ENCODE measurements at places on chromosomes 5 and 9. TPM values are rescaled to one million over a fixed set of nuclear protein-coding genes. Genes with fewer than 3 reads are reported as not detected.

GRCh38 chr5:104353371-104353770 lies 790.8 kb upstream of the NUDT12 start:
- no peak overlapping the region for H3K4me3 ChIP-seq
- H3K27ac ChIP-seq: no peak overlapping the region
- no peaks in the 10 kb centered on the region for H3K27me3 ChIP-seq
- no peaks in the 10 kb centered on the region for H3K36me3 ChIP-seq
- H3K4me1 ChIP-seq: no peaks in the 10 kb centered on the region

DNA sequence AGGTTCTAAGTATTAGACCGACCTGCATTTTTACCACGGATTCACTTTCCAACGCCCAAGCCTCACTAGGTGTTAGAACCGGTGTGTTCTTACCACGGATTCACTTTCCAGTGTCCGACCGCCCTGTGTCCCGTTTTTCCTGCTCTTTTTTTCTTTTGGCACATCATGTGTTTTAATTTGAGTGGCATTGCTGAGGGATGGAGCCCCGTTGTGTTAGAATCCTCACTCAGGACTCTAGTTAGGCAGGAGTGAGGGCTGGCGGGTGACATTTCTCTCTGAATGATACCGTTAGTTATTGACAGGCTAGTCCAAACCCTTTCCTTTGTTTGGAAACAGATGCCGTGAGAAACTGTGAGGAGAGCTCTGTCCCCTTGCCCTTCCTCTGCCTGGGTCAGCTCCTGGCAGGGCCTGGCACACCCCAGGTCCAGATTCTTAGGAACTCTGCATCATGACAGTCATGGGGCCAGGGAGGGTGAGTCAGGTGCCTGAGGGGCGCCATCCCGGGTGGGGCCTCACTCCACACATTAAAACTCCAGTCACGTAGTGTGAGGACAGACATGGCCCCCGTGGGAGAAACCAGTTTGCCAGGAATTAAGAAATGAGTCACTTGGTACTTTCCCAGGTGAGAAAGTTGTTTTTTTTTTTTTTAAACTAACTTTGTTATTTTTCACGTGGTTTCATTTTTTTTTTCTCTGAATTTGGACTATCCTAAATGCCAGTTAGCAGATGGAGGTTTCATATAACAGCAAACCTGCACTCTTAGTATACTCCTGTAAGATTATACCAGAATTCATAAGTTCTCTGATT lies 15.8 kb downstream of the EXOC3 start:
- DNase-seq: peak; percentile 5
- no peaks in the 10 kb centered on the region for H3K27me3 ChIP-seq
- H3K4me1 ChIP-seq: no peaks in the 10 kb centered on the region
- H3K27ac ChIP-seq: no peak overlapping the region
- H3K36me3 ChIP-seq: peaks cover 84% of the 10 kb centered on the region
- no peak overlapping the region for H3K4me3 ChIP-seq

The C9orf153 gene
- not detected for total RNA-seq

DNA sequence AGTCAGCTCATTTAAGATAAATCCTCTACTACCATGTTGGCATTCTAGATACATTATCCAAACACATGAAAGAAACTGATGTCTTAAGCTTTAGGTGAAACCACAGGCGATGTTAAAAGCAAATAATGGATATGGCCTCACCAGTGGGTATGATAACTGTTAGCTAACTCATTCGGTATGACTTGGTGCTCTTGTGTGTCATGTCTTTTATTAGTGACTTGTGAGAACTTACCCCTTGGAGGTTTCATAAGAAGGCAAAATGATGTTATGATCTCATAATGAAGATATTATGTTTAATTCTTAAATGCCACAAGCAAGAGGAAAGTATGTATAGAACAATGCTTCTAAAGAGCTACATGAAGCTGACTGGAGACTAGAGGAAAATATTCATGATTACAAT lies 1227.0 kb downstream of the EFNA5 start:
- H3K36me3 ChIP-seq: no peaks in the 10 kb centered on the region
- no peaks in the 10 kb centered on the region for H3K4me1 ChIP-seq
- DNase-seq: no peak
- no peaks in the 10 kb centered on the region for H3K27me3 ChIP-seq
- H3K4me3 ChIP-seq: no peak overlapping the region

The SPINK13 gene
- not detected for total RNA-seq

DNA sequence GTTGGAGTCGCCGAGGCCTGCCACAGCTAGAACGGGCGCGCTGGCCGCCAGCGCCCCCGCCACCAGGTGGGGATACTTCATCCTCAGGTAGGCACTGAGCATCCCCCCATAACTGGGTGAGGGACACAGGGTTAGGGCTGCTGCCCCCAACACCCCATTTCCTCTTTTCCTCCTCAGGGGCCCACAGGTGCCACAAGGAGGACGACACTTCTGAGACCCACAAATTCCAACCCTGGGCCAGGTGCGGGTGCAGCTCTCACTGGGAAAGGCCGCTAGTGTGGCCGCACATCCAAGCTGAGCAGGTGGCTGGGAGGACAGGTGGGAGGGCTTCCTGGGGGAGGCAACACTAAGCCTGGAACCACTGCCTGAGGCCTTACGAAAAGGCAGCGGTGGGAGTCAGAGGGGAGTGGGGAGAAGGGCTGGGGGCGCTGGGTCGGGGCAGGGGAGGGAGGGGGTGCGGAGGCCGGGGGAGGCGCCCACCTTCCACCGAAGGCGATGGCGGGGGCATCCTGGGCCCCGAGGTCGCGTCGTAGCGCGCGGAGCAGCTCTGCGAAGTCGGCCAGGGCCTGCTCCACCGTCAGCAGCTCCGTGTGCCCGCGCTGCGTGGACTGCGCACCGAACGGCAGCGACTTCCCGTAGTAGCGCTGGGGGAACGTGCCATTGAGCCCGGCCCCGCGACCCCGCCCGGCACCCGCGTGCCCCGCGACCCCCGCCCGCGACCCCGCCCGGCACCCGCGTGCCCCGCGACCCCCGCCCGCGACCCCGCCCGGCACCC lies 961 bp downstream of the DPP7 start:
- no peak overlapping the region for H3K27ac ChIP-seq
- DNase-seq: no peak
- no peaks in the 10 kb centered on the region for H3K27me3 ChIP-seq
- no peaks in the 10 kb centered on the region for H3K4me1 ChIP-seq
- H3K36me3 ChIP-seq: peaks cover 18% of the 10 kb centered on the region
- H3K4me3 ChIP-seq: peak overlapping the region; percentile 89

Data from ascending aorta (tissue), 2 donors.